ENCODE measurements at places on chromosomes 12 and 14.
A peak's percentile ranks its signal among the peaks of the same experiment; 100 is the strongest.

GRCh38 chr14:91380610-91381371 is 36.8 kb downstream of the CCDC88C start:
- no peak for DNase-seq

DNA sequence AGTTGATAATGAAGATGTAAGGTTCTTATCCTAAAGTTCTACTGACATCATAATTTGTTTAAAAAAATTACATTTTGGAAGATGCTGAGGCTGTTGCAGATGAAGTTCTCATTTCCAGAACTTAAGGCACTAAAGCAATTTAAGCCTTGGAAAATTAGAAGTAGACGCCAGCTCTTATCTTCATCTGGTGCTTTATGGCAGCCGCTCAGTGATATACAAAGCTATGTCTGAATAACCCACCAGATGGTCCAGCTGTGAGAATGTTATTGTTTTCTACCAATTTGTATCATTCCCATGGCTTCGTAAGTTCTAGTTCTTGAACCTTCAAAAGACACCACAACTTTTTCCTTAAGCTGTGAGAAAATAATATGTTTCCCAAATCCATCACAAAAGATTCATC is 212.1 kb upstream of the ARID2 start:
- no peak for DNase-seq

- DNase-seq, result no peak
These were observed 5.1 kb upstream of the MIS18BP1 start for GRCh38 chr14:45258073-45258472.

DNA sequence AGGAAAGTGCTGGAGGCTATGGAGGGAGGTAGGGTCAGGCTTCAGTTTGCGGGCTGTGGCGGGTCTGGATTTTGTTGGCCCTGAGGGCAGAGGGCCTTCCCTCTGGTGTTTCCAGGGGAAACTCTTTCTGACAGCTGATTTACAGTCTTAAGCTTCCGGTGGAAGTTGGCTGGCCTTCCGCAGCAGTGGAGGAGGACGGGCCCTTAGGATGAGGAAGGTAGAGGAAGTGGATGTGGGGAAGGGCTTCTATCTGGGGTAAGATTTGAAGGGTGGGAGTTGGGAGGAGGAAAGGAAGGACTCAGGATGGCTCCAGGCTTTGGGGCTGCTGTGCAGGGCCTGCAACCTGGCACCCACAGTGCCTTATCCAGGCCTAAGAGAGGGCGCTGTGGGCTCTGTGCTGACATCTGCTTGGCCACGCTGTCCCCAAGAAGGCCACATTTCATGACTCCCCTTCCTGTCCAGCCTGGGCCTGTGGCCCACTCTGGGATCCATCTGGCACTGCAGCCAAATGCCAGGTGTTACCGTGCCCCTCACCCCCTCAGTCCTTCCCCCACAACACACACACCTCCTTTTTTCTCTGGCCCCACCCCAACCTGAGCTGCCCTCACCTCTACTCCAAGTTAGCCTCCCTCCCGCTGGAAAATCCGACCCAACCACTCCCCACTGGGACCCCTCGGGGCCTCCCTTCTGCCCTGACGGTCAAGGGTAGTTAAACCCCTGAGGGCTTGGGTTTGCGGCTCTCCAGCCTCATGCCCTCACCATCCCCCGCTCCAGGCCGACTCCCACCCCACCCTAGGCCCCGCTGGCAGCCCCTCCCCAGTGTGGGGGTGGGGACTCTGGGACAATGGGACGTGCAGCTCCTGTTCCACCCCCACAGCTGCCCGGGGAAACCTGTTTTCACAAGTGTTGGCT is 7.7 kb upstream of the PPP1R13B start:
- DNase-seq, result no peak

DNA sequence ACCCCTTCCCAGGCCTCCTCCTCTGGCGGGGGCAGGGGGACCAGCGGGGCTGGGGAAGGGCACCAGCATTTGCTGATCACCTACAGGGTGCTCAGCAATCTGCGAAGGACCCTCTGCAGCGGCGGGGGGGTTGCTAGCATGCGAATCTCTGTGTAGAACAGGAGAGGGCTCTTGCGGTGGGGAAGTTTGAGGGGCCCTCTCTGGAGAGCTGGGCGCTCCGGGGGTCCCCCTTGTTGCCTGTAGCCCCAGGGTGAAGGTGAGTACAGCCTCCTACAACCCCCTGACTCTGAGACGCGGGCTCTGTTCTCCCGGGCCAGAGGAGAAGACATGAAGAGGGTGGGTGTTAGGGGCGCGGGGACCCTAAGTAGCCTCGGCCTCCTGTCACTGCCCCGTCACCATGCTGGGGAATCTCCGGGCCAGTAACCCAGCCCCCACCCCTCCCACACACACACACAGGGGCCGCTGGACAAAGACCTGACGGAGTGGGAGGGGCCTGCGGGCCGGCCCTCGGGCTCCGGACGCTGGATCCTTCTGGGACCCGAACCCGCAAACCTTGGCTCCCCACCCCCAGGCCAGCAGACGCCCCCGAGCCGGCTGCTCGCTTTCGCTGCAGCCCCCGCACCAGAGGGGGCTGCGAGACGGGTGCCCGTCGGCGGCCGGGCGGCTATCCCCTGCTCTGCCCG is 734 bp downstream of the FIGNL2 start:
- DNase-seq, result no peak

- DNase-seq, result no peak
These were observed 3.8 kb upstream of the PDE3A start for GRCh38 chr12:20364501-20364900.

DNA sequence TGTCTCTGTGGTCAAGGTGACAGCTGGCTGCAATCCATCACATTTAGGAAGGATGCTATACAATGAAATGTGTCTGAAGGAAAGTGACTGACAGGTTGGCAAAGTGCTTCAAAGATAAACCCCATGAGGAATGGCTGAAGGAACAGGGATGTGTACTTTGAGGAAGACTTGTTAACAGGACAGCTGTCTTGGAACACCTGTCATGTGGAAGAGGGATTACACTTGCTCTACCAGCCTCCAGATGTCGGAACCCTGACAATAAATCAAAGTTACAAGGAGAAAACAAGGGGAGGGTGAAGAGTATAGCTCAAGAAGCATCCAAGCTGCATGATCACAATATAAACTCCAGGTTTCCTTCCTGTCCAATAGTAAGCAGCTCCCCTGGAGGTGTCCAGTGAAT is 147.8 kb upstream of the TMCC3 start:
- no peak for DNase-seq

- DNase-seq, result no peak
These were observed 444.6 kb upstream of the DCN start for GRCh38 chr12:91627225-91627624.

DNA sequence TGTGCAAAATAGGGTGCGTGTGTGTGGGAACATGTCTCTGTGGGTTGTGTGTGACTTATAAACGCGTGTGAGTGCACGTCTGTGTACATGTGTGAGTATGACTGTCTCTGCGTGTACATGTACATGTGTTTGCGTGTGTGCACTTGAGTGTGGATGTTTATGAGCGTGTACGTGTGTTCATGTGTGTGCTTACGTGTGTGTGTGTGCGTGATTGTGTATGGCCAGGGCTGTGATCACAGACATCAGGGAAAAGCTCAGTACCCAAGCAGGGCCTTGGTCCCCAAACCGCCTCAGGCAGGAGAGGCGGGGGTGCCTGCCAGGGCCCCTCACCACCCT is 326.3 kb upstream of the DIO3 start:
- DNase-seq, result no peak

- DNase-seq, result no peak
These were observed 100.3 kb downstream of the SLC25A47 start for GRCh38 chr14:100423317-100424010.

DNA sequence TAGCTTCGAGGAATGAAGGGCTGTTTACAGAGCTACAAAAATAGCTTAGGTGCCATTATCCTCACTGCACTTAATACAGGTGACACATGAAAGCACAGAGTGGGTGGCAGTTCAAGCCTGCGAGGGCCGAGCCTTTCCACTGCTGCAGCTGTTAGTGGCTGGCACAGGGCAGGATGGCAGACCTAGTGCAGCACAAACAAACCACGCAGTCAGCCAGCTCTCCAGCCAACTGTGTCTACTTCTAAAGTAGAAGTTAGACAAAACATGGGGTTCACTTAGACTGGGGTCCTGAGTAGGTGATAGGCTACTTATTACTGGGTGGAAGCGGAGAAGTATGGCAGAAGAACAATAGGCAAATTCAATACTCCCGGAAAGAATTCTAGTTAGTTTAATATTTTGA is 95.4 kb downstream of the DUSP16 start:
- no peak for DNase-seq

- DNase-seq, result no peak
These were observed 484.8 kb upstream of the CCDC196 start for GRCh38 chr14:66001356-66001755.

DNA sequence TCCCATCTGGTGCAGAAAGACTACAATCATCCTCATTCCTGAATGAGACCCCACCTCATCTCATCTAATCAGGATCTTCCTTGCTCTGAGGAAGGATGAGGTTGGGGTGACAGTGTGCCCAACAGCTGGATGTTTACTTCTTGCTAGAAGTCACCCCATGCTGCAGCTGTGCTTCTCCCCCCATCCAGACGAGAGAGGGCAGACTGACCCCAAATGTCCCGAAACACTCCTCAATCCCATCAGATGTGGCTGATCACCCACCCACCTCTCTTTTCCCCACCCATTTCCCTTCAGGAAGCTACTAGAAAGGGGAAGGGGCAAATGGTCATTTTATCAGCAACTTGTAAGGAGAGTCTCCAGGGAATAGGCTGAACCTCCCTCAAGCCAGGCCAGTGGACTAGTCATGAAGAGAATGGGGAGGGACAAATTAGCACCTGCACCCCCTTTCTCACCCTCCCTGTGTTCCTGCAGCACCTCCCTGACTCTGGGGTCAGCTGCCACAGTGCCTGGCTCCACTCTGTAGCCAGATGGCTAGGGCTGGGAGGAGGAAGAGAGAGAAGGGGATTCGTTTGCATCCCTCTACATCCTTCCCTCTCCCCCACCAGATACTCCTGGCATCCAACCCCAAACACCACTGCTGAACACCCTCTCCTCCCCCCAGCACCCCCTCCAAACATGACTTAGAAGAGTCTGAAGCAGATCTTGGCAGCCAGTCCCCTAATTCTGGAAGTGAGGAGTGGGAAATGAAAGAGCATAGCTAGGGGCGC is 2.8 kb upstream of the BAZ2A start:
- no peak for DNase-seq

DNA sequence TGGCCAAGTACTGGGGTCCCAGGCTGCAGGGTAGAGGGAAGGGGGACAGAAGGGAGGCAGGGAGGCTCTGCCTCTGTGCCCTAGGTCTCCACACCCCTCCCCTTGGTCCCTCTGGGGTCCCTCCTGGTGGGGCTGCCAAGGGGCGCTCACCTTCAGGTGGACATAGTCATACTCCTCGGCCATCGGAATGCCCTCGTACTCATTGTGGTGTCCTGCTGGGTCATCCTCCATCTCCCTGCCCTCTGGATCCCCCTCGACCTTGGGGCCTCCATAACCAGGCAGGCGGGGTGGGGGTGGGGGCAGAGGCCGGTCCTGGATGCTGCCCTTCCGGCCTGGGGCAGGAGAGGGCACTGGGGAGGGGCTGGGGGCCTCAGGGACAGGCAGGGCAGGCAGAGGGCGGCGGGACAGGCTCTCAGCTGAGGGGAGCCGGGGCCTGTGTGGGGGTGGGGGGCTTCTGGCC is 5.8 kb downstream of the EFS start:
- DNase-seq, result peak; percentile 39

DNA sequence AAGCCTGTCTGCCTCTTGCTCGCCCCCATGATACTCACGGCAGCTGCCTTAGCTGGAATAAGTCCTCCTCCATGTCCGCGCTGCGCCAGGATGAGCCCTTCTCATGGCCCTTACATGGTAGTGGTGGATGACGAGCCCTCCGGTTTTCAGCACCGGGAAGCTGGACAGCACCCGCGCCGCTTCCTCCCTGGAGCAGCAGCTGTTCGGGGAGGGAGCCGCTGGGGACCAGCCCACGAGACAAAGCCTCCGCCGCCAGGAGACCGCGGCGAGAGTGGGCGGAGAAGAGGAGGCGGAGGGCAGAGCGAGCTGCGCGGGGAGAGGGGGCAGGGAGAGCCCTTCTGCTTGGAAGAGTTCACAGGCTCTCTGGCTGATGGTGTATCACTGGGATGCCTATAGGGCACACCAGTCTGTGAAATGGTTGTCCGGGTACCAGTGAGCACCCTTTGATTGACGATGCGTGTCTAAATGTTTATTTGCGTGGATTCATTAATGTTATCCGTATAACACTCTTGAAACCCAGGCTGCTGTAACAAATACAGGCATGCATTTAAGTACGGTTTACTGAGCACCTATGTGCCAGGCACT is at the start of gene SVOP:
TSS of gene SVOP (minus strand) at position 273 of the 585 bp plus-strand sequence. CDS start at position 73, 200 bp downstream.
- DNase-seq, result peak; percentile 83

DNA sequence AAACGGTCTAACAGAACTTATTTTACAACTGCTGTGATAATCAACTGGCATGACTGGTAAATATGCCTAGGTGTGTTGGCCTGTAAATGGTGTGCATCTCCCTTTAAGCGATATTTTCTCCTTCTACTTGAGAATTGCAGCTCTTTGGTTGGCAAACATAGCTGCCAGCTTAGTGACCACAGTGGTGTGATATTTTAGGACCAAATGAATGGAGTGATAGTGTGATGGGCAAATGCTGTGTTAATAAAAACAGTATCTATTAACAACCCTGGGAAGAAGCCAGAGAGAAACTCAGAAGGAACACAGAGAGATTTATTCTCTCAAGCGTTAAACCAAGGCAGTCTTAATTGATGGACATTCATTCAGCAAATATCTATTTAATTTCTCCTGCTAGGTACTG is 278.4 kb downstream of the AACS start:
- no peak for DNase-seq

GRCh38 chr14:50001999-50002925 is 109.4 kb downstream of the ARF6 start:
- DNase-seq, result peak; percentile 60

DNA sequence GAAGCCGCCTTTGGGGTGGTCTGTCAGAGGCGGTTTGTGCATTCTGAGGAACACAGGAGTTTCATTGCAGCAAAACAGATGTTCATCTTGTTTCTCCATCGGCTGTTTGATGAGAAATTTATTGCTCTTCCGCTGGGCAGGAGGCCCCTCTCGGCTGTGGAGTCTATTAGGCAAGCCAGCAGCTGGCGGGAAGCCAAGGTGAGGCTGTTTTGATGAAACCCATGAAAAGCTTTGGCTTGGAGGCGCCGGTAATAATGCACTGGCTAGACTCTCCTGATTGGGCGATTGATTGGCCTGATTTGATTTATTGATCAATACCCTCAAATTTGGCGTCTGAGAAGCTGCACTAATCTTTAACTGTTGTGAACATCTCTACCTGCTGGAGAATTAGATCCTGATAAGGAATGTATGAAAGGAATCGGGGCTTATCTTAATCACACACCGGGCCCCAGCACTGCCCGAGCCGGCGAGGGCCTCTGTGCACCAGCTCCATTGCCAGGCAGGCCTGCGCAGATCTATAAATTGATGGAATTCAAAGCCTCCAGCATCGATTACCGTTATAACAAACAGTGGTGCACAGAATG is 187.7 kb downstream of the PHETA1 start:
- DNase-seq, result peak; percentile 77

DNA sequence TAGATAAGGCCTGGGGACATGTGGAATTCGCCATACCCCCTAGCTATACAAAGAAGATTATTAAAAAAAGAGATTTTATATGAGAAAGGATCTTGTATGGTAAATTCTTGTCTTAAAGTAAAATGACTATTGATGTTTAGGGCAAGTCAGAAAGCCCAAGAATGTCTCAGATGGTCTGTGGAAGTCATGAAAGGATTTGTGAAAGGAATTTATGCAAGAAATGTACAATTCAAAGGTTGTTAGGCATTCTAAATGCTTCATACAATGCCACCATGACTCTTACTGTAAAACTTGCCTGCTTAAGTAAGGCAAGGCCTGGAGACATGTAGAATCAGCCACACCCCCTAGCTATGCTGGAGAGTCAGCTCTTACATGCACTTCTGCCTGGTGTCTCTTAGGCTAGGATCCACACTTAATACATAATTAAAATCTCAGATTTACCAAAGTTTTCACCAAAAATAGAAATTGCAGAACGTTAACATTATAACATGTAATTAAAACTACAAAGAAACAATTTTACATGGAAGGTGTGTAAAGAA is 8.9 kb upstream of the ETNK1 start:
- no peak for DNase-seq

All from aorta (tissue), 5 donors.